GDM1 (cell line): ENCODE measurements at places on chromosomes 7 and 10.

GRCh38 chr7:124776153-124776552 lies 10.6 kb upstream of the GPR37 start:
- DNase-seq, result no peak

GRCh38 chr7:149140831-149141230 lies 6.4 kb upstream of the ZNF398 start:
- DNase-seq, result no peak

DNA sequence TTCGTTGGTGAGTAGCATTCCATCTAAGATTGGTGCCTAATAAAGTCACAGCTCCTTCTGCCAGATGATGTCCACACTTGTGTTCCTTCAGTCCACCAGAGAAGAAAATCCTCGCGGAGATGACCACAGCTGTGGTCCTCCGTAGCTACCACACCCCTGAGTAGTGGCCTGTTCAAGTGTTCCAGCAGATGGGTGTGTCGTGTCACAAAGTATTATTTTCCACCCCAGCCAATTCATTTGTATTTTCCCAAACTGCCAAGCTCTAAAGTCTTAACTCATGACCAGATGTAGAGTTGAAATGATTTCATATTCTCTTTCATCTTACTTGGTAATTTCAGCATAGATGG lies 251.3 kb upstream of the TCF7L2 start:
- DNase-seq, result no peak

DNA sequence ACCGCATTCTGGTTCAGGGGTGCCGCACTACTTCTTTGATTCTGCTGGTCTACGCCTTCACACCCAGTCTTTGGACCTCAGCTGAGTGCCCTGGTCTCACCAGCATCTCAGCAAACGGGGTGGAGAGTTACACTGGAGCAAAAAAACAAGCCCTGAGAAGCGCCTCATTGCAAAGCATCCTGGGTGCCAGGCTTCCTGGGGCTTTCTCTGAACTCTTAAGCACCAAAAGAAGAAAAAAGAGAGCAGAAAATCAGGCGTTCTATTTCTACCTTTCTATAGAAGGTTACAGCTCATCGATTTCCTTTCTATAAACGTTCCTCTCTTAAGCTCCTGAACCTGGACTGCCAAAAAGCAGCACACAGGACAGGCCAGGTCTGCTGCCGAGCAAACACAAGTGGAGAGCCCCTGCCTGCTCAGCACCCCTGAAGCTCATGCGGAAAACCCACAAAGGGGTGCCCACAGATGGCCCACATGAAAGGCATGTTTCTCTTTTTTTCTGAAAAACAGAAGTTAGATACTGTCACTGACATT lies 217.9 kb downstream of the SFMBT2 start:
- DNase-seq, result no peak

DNA sequence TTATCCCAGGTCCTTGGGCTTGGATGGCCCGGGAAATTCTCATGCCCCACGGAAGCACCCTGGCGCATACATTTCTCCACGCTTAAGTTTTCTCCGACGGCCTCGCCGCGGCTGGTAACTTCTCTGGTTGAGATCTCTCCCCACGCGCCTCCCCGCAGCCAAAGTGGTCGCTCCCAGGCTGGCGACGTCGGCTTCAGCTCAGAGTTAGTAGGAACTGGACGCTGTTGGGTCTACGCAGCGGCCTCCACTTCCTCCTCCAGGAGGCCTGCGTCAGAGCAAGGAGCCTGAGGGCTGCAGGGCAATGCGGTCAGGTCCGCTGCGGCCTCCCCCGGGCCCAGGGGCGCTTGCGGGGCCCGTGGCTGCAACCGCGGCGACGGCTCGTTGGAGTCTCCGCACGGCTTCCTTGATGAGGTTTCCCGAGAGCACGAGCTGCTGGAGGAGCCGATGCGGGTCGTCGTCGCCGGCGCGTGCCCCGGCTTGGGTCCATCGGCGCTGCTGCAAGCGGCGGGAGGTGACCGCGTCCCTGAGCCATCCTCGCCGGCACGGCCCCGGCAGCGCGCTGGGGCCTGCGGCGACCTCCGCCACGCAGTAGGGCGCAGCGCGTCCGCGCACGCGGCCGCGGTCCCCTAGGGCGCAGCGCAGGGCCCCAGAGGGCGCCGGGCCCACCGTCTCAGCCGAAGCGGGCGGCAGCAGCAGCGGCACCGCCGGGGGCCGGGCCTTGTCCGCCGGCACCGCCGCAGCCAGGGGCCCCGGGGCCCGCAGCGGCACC lies 744 bp downstream of the FRAT2 start:
- peak; percentile 29 for DNase-seq

DNA sequence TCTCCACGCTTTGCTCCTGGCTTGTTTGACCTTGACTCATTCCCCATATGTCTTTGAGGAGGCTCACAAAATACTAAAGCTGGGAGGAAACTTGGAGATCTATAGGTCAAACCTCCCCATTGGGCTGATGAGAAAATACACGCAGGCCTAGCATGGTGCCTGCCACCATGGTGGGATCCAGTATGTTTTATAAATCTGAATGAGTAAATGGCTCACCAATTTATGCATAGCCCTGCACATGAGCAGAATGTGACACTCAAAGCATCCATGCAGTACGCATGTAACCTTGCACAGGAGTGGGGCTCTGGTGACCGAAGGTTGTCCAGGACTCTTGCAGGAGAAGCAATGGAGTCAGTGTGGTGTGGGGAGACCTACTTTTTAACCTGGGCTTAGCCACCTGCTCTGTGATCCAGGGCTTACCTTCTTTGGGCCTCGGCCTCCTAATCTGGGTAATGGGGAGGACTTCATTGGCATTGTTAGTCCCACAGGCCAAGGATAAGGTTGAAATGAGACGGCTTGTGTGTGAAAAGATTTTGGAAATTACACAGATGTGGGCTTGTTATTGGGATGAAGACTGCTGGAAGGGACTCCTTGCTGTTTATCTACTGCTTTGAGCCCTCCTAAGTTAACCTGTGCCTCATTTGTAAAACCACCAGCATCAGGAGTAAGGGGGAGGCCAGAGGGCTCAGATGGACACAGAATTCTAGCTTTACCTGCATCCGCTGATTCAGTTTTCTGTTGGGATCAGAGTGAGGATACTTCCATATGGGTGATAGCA lies 58.4 kb downstream of the ADCYAP1R1 start:
- no peak for DNase-seq

DNA sequence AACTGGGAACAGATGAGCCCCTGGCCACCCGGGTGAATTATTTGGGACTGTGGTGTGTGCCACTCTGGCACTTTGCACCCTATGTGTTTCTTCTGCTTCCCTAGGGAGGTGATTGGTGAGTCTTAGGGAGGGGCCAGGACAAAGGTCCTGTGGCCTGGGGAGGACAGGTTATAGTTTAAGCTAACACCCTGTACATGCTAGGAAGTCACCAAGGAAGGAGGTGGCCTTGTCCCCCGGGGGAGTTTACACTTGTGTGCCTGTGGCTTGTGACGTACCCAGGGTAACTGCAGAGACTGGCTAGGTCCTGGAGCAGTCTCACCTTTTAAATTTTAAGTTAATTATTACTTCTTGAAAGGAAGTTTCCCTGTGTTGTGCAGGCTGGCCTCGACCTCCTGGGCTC lies 196.2 kb downstream of the BAMBI start:
- no peak for DNase-seq

GRCh38 chr10:74502963-74503608 lies 323.3 kb upstream of the KAT6B start:
- no peak for DNase-seq

GRCh38 chr10:17428351-17429097 lies 25.9 kb downstream of the ST8SIA6 start:
- peak; percentile 78 for DNase-seq

GRCh38 chr7:140219672-140220524 lies 43.1 kb upstream of the KDM7A start:
- no peak for DNase-seq

DNA sequence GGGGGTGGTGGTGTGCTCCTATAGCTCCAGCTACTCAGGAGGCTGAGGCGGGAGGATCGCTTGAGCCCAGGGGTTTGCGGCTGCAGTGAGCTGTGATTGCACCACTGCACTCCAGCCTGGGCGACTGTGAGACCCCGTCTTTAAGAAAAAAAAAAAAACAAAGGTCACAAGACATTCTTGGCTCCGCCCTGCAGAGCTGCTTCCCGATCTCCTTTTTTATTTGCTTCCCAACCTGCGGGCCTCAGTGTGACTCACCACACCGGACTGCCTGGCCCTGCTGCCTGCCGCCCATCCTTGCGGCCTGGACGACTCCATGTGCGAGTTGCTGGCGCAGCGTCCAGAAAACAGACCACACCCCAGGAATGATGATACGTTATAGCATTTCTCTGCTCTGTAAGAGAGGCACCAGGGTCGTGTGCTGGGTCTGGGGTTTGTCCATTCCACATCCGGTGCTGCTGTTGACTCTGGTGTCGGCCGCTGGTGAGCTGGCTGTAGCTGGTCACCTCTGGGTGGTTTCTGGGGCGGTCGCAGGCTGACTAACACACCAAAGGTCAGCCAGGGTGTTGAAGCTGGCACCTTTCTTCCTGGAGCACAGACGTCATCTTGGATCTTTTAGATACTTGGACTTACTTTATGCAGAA lies 123.6 kb downstream of the TCF7L2 start:
- DNase-seq, result no peak

GRCh38 chr10:116694243-116694926 lies 48.0 kb downstream of the HSPA12A start:
- no peak for DNase-seq

- no peak for DNase-seq
These were observed 3.4 kb downstream of the CDK1 start for GRCh38 chr10:60781661-60782060.

- no peak for DNase-seq
These were observed 258.0 kb downstream of the CELF2 start for GRCh38 chr10:11275651-11276050.

- DNase-seq, result no peak
These were observed 341.6 kb downstream of the ABCA13 start for GRCh38 chr7:48512892-48513291.

DNA sequence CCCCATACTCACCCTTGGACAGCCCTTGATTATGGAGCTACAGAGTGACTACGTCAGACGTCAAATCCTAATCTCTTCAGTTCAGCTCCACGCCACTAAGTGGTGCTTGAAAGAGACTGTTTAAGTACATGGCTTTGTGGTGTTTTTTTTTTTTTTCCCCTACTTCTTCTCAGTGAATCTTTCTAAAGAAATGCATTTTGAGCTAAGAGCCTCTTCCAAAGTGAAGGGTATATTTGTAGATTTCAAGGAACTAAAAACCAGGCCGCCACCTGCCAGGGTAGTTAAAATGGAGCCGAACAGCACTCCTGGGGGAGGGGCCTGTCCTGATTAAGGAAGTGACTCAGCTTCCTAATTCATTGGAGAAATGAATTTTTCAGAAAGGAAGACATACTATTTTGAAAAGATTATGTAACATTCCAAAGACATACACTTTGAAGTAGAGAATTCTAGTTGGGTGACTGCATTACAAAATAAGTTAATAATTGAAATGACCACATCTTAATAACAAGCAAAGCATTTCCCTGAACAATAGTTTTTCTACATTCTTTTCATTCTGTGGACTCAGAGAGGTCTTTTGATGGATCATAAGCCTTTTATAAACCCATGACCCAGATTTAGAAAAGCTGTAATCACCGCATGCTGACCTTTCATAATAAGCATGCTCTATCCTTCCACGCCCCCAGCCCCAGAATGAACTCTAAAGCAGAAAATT lies 20.6 kb upstream of the VPS41 start:
- DNase-seq, result no peak

DNA sequence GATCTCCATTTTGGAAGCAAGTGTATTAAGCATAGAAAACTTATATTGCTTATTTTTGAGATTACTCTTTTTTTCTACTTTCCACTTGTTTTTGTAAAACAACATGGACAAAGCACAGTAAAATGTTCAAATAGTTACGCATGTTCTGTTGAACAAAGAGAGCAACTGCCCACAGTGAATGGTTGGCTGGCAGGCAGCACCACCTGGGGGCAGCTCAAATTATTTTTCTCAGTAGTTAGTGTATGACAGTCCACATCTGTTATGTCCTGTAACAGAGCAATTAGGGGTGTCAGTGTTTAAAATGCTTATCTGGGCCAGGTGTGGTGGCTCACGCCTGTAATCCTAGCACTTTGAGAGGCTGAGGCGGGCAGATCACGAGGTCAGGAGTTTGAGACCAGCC lies 46.1 kb upstream of the CACUL1 start:
- no peak for DNase-seq

- no peak for DNase-seq
These were observed 176.8 kb downstream of the TWIST1 start for GRCh38 chr7:18940593-18941134.

DNA sequence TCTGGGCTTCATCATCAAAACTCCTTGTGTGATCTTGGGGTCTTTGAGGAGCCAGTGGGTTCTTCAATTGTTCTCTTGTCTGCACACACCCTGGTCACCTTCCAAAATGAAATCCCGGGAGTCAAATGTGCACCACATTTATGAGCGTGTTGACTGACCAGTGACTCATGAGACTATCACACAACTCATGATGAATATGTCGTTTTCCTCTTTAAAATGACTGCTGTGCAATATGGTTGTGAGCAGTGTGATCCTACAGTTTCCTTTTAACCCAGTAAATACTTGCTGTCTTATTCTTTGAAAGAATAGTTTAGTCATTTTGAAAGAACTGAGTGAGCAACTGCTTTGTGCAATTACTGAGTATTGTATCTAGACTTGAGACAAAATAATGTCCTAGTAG lies 149.2 kb downstream of the DYNC1I1 start:
- no peak for DNase-seq

- DNase-seq, result no peak
These were observed 512.9 kb downstream of the SUGCT start for GRCh38 chr7:40647719-40648118.

GRCh38 chr7:117664047-117664446 lies 184.2 kb downstream of the CFTR start:
- DNase-seq, result no peak
